ENCODE measurements at places on chromosomes 16 and 17.

DNA sequence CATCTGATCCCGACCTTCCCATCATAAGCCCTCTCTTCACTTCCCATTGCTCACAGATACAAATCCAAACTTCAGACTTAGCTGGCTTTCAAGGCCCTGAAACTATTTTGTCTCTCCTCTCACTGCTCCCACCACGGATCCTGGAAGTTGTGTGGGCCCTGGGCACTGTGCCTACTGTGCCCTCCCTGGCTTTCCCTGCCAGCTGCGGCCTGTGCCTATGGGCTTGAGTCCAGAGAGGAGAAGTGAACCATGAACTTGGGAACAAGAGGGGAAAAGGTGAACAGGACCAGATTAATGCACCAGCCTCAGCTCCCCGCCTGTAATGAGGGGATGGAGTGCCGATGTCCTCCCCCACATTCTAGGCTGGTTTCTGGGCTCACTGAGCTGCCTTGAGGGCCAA lies 18.9 kb upstream of the KCNJ12 start:
- no peak for DNase-seq

- no peak for DNase-seq
These were observed 57.2 kb upstream of the ZC3H18 start for GRCh38 chr16:88512728-88513696.

- DNase-seq, result no peak
These were observed 24.5 kb downstream of the OR1D5 start for GRCh38 chr17:3038941-3039340.

DNA sequence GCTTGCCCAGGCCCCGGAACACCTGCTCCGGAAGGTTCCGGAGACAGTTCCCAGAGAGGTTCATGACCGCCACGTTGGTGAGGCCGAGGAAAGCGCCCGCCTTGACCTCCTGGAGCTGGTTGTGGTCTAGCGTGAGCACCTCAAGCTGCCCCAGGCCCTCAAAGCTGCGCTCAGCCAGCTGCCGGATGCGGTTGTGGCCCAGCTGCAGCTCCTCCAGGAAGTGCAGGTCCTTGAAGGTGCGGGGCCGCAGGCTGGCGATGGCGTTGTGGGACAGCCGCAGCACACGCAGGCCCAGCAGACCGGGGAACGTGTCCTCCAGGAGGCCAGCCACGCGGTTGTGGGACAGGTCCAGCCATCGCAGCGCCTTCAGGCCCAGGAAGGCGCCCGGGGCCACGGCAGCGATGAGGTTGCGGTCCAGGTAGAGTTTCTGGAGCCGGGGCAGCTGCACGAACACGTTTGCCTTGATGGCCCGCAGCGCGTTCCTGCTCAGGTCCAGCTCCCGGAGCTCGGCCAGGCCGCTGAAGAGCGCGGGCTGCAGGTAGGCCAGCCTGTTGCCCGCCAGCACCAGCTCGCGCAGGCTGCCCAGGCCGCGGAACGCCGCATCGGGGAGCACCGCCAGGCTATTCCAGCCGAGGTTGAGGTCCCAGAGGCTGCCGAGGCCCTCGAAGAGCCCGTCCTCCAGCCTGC lies 2.1 kb downstream of the IGFALS start:
- DNase-seq, result no peak

DNA sequence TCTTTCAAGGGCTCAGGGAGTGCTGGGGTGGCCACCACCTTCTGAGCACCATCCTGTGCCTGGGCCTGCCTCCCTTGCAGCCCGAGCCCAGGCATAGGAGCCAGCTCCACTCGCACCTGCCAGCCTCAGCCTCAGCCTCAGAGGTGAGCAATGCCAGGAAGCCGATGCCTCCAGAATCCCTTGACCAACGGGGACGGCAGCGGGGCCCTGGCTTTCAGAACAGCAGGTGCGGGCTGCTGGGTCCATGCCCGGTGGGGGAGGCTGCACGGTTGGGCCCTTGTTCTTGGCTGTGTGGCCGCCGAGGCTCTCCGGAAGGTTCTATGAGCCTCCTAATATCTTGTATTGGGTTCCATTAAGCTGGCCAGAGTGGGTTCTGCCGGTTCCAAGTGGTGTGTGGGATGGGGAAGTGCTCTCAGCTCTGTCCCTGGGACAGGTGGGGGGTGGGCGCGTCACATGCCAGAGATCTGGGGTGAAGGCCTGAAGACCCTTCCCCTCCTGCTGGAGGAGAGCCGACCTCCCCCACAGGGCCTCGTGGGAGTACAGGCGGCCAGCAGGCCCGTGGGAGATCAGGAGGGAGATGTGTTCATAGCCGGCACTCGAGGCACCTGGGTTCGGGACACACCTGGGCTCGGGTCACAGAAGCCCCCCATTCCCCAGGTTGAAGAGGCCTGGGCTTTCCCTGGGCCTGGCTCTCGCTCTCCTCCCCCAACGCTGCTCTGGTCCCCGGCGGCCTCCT lies 27.0 kb downstream of the NPTX1 start:
- DNase-seq, result no peak

DNA sequence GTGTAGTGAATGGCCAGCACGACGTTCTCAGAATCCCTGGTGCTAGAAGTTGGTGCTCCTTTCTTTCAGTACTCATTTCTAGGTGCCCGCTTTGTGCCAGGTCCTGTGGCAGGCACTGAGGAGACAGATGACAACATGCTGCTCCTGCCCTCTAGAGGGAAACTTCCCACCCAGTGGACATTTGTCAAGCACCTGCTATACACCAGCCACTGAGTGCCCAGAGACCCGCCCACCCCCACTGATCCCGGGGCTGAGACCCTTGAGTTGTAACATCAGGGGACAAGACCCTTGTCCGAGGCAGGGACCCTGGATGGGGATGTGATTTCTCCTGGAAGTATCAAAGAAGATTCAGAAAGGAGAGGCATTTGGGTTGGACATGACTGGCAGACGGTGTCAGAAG lies 25.1 kb downstream of the UNC13D start:
- DNase-seq, result no peak

DNA sequence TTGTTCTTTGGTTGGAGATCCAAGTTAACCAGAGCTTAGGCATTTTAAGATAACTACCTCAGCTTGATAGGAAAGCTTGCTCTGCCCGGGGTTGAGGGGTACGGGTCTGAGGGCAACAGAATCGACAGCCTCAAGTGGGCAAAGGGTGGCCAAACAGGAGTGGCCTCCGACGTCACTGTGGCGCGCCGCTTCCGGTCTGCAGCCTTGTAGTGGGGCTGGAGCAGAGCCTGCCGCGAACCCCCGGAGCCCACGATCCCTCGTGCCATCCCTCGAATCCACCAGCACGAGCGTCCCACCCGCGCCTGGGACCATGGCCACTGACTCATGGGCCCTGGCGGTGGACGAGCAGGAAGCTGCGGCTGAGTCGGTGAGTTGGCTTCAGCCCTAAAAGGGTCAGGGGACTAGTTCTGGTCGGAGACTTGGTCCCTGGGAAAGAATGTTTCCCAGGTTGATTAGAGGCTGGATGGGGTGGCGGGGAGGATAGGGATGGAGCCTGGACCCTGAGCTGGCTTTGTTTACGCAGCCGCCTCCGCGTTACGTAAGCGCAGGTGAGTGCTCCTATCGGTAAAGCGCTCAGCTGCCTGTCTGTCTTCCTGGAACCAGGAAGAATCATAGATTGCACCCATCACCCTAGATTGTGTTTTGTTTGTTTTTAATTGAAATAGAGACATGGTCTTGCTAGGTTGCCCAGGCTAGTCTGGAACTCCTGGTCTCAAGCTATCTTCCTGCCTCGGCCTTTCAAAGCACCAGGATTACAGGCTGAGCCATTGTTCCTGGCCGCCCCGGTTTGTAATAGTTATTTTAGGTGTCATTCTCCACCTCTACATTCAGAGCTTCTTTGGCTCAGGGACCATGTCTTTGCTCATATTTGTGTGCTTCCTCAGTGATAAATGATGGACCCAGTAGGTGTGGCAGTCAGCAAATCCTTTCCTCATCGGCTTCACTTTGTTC lies at the start of gene DDX19B:
Gene DDX19B, plus strand, starts transcription at position 199 of the 951 bp plus-strand sequence. Its CDS starts 112 bp downstream, at position 311.
- DNase-seq, result peak; percentile 48

DNA sequence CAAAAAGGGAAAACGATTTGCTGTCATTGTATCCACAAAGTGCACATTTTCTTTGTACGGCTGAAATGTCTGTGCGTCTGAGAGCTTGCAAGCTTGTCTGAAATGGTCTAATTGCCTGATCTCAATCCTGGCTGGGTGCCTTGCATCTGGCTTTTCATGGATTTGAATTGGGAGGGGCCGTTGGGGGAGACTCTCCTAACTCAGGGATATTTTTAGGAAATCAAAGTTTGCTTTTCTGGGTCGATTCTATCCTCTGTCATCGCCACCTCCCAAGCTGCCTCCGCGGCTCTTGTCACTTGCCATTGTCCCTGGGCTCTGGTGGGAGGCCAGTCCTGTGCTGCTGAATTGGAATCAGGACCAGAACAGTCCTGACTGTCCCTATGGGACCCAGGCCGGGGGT lies 33.3 kb upstream of the MGAT5B start:
- no peak for DNase-seq

DNA sequence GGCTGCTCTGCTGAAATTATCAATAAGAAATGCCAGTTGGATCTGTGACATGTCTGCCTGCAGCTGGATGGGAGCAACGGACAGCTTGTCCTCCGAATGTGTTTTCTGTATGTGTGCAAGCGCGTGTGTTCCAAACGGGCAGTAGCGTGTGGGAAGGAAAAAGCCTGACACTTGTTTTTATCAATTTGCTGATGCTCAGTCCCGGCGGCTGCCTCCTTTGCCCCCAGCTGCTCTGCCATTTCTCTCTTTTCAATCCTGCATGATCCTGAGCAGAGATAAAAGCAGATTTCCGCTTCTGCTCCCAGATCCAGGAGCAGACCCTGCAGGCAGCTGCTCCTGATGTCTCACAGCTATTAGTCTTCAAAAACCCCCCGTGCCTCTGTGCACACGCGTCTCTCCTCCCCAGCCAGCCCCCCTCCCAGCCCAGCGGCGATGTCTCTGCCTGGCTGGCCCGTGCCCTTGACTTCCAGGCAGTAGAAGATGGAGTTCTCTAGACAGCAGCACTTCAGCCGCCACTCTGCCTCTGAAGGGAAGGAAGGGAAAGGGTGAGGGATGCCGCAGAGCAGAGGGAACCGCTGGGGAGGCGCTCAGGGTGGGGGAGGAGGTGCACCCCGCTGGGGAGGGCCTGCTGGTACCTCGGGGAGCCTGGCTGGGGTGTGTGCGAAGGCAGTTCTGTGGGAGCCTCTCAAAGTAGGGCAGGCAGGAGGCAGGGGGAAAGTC lies 4.1 kb downstream of the PRCD start:
- no peak for DNase-seq

DNA sequence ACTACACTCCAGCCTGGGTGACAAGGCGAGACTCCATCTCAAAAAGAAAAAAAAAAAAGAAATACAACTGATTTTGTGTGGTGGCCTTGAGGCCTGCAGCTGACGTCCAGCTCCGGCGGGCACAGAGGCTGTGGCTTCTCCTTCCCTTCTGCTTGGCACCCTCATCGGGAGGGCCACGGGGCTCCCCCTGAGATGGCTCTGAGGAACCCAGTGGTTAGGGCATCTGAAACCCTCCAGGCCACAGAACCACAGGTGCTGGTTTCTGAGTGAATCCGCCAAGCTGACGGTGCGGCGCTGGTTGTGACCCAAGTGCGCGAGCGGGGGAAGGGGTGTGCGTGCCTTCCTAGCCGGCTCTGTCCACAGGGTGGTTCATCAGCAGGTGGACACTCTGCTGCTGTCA lies 63.4 kb downstream of the LMF1 start:
- DNase-seq, result no peak

DNA sequence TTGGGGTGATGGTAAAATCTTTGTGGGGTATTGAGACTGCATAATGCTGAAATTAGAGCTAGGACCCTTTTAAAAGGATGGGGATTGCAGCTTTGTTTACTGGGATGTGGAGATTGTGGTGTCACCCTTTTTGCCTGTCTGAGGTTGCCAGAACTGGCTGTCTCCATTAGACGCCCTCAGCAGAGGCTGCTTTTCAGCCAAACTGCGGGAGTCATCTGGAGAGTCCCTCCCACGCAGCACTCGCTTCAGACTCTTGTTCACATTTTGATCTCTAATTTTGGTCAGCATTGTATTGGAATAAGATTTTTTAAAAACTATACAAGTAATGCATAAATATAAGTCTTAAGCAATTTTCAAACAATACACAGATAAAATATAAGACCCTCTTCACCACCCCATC lies 27.9 kb upstream of the JPT2 start:
- no peak for DNase-seq

GRCh38 chr17:73705594-73705993 lies 61.3 kb upstream of the SDK2 start:
- DNase-seq, result no peak

DNA sequence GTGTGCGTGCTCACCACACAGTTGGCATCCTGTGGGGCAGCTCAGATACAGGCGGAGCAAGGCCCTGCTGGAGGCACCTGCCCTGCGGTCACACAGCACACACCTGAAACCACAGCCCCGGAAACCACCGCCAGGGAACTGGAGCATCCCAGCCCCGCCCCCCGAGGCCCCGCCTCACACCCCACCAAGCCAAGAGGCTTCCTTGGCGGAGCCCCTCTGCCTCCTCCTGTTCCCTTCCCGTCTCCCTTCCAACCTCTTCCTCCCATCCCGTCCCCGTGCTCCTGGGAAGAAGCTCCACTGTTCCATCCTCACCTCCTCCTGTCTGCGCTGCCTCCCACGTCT lies 205.5 kb downstream of the NTN1 start:
- no peak for DNase-seq

- no peak for DNase-seq
These were observed 14.0 kb downstream of the EEF2K start for GRCh38 chr16:22220069-22220440.

DNA sequence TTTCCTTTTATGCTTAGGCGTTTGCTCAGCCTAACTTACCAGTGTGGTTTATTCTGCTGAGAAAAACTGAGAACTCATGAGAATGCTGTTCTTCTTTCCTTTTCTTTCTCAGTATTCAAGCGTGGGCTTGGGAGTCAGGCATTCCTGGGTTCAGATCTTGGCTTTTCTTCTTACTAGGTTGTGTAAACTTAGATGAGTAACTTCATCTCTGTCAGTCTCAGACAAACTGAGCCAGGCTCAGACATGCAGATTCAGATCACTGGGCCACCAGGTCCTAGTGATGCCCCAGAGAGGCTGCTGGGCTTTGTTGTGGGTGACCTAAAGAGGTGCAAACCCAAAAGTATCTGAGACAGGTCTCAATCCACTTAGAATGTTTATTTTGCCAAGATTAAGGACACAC lies 95.8 kb upstream of the MPHOSPH6 start:
- no peak for DNase-seq

- DNase-seq, result no peak
These were observed 8.5 kb downstream of the SMCR8 start for GRCh38 chr17:18323507-18324139.

DNA sequence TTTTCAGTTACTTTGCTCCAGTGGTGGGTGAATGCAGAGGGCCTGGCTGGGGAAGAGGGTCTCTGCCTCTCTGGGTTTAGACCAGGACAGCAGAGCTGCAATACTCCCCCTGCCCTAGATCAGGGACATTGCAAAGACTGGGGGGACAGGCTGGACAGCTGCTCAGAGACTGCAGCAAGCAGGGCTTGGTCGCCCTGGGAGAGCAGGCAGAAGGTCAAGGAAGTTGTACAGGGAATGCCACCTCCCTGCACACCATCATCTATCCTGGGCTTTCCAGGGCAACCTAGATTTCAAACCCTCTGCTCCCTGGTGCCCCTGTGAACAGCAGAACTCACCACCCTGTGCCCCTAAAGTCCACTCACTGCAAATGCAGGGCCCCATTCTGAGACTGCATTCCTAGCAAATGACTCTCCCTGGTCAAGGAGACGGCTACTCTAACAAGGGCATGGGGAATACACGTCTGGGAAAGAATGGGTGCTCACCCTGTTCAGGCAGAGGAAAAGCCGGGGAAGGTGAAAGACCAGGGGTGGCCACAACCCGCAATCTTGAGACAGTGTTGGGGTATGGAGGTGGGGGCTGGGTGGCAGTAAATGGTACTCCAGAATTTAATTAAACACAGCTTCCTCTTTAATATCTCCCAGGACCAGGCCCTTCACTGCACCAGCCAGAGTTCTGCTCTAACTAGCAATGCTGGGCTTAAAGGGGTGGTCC lies 1.0 kb downstream of the KIFC3 start:
- DNase-seq, result no peak

GRCh38 chr17:199191-199604 lies 17.7 kb upstream of the DOC2B start:
- no peak for DNase-seq
